AG20443 (cell line): ENCODE measurements at places on chromosomes 1 and 21.

DNA sequence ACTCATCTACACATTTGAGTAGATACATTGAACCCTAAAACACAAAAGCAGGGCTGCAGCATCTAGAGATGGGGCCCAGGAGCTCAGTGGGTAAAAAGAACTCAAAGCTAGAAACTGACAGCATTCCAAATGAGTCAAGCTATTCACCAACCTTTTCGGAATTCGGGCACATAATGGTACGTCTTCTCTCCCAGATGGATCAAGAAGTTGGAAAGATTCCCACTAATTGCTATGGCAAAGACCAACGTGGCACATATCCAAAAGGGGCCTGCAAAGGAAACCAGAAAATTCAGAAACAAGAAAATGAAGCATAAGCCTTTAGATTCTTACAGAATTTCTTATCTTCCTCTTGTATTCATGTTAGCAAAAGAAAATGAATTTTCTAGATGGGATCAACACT lies 18.4 kb downstream of the YIPF1 start:
- DNase-seq, result no peak

DNA sequence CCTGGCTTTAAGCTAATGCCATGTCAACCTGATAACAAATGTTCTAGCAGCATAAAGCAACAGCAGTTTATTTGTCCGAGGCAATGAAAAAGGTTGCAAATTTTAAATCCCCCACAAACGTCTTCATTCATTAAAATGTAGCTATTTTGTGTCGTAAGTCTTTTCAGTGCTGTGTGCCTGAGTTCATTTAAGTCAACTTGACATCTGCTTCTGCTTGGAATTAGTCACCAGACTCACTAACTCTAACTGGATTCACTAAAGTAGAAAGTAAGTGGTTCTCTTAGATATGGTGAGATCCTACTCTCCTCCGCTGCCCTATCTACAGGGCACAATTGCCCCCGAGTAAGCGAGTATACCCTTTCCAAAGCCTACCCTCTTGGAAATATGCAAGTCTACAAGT lies 118.4 kb upstream of the CHRM3 start:
- no peak for DNase-seq

DNA sequence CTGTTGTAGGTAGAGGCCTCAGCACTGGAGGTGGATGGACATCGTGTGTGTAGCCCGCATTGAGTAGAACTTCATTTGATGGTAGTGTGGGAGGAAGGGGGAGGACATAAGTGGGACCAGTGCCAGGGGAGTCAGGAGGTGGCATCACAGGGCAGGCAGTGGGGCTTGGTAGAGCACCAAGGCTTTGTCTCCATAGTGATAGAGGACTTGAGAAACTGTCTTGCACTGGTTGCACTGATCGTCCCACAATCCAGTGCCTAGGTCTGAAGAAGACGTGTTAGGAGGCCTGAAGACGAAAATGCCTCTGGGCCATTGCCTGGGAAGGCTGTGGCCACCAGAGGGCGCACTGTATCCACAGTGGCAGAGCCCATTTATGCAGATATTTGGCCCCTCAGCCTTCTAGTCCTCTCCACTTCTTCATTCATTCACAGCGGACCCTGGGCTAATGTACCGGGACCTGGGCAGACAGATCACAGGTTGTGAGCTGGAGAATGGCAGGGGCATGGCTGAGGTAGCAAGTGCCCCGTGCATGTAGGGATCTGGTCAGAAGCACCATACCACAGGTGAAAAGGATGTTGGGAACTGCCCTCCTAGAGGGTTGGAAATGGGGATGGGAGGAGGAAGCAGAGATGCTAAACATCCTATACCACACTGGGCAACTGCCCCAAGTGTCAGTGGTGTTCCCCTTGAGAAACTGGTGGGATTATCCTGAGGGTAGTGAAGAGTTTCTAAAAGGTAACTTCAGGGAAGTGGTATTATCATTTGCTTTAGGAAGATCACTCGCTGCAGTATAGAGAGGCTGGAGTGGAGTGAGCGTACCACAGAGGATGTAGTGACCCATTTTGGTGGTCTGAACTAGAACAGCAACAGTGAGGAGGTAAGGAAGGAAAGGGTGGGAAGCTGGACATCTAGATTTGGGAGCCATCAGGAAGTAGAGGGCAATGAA lies 95.3 kb downstream of the PIK3R3 start:
- peak; percentile 91 for DNase-seq

DNA sequence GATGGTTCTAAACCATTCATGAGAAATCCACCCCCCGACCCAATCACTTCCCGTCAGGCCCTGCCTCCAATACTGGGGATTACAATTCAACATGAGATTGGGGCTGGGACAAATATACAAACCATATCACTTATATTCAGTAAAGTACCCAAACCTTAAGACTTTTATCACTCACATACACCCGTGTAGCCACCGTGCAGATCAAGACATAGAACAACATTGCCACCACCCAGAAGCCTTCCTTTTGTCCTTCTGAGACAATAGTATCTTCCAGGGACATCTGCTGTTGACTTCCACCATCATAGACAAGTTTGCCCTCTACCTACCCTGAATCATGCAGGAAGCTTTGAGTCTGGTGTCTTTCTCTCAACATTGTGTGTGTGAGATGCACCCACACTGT lies 37.5 kb downstream of the CLIC6 start:
- DNase-seq, result no peak

DNA sequence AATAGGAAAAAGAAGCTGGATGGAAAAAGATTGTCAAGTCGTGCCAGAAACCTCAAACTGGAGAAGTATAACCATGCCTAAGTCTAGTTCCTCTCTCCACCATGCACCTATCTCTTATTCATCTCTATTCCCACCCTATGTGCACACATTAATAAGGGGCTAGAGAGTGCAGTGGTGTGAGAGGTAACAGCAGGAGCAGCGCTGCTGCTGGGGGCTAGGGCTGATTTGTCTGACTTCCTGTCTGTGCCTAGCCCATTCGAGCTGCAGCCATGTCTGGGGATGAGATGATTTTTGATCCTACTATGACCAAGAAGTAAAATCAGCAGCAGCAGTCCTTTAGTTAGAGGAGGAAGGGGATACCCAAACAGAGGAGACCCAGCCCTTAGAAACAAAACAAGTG lies 43.0 kb downstream of the TRIM33 start:
- no peak for DNase-seq
